ENCODE measurements at places on chromosomes 7 and 10. TPM values are rescaled to one million over a fixed set of nuclear protein-coding genes. Genes with fewer than 3 reads are reported as not detected.

Gene SLC13A1
- not detected for total RNA-seq

DNA sequence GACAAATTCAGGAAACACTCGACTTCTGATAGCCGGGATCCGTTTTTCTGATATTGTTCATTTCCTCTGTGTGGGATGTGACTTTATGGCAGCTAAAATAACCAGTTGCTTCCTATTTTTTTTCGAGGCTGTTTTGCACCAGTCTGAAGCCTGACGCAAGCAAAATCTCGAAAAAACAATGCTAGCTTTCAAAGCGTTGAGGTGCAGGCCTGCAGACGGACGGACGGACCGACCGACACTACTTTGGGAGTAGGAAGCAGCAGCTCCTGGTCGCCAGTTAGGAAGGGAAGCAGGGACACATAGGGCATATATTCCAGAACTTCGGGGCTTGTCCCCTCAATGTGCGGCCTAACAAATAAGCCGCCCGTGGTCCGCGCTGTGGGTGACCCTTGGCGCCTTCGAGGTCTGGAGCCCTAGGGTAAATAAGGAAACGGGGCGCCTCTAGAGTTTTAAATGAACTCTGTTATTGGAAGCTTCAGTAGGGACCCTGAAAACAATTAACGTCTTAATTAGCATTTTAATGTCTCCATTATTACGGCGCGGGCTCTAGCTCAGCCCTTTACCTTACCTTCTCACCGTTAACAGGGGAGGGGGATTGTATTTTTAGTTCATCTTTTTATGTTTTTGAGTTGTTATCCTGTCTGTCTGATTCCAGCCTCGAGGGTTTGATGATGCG is 1.3 kb downstream of the HHEX start:
- DNase-seq, result no peak

Gene FKBP9
- total RNA-seq, result 0.48 TPM

Gene SYCE1
- 0.43 TPM for total RNA-seq

Gene FGFR2
- 0.33 TPM for total RNA-seq
